ENCODE measurements at places on chromosomes 2 and 18.

GRCh38 chr2:54581326-54582039 is 125.4 kb downstream of the SPTBN1 start:
- no peak for DNase-seq

GRCh38 chr2:39470580-39470979 is 33.5 kb upstream of the MAP4K3 start:
- DNase-seq, result no peak

- DNase-seq, result no peak
Observed at GRCh38 chr2:45241061-45241561, 231.9 kb upstream of the SIX2 start.

DNA sequence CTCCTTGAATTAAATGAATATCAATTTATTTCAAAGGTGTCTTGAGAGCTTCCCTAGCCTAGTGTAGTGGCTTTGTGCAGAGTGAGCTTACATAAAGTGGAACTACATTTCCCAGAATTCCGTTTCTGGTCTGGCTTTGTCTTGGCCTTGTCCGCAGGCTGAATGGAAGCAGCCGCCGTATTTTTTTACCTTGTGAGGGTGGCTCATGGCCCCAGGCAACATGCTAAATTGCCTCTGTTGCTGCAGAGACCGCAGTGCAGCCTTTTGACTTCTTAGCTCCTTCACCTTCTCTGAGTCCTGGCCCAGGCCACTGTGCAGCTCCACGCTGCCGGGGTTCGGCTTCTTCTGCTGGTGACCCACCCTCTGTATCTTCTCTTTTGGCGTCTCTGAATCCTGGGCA is 114.8 kb upstream of the SLC38A11 start:
- DNase-seq, result no peak
